ENCODE measurements at places on chromosomes 7 and 10.

GRCh38 chr10:92839191-92840085 lies 8.9 kb upstream of the EXOC6 start:
- DNase-seq = peak; percentile 40

GRCh38 chr7:94547126-94547525 lies 37.5 kb downstream of the CASD1 start:
- no peak for DNase-seq

DNA sequence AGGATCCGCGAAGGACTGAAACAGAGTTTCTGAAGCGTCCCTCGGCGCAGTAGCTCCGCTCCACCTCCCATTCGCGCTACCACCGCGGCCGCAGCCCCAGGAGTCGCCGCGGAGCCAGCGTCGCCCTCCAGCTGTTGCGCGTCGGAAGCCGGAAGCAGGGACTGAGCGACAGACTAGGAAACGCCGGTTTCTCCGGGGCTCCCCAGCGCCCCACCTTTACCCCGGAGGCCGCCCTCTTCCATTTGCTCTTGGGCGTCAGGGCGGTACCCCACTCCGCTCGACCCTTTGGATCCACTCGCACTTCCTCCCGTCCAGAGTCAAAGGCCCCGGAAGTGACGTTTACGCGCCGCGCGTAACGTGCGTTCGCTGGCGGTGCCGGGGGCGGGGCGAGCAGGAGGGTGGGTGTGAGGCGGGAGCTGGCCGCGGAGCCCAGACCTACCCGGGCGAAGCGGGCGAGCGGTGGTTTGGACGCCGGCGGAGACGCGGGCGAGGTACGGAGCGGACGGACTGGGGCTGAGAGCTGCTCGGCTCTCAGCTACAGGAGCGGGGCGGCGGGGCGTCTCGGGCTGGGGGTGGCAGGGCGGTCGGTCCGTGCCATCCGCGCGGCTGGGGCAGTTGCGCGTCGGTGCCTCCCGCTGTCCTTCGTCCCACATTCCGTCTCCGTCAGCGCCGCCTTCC lies at the start of gene RABGEF1:
TSS of gene RABGEF1 (plus strand) at position 432 of the 678 bp plus-strand sequence. CDS start 31,167 bp downstream, outside the sequence.
- DNase-seq = peak; percentile 97

- DNase-seq = no peak
Observed at GRCh38 chr10:62039954-62040353, 138.5 kb downstream of the ARID5B start.

- DNase-seq = no peak
Observed at GRCh38 chr7:65444899-65445823, 71.5 kb downstream of the ZNF92 start.

Measured in activated CD4-positive, alpha-beta T cell treated with anti-CD3 and anti-CD28 coated beads, Interleukin-2, amount 50 U/mL, for 24 hours (primary cell).